HFFc6 (cell line): ENCODE measurements at places on chromosomes 5 and 9.

DNA sequence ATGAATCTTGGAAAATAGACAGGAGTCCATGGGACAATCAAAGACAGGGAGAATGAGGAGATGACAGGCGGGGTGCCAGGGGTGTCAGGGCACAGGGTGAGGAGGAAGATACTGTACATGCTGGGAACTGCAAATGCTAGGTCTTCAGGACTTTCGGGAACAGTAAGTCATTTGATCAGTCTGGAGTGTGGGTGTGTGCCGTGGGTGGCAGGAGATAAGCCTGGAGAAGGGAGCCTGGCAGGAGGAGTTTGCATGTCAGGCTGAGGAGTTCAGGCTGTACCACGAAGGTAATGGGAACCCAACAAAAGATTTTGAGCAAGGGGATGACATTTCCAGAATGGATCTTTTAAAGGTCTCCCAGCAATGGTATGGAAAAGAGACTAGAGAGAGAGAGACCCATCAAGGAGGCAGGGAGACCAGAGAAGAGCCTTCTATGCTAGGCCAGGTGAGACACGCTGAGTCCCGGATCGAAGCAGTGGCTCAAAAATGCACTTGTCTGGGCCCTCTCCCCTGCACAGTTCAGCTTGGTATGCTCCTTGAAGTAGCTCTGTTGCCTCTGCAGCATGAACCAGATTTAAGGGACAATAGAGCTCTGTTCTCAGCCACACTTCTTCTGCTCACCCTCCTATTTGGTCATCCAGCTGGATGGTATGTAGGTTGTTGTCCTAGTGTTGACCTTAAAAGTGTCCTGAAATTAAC is 77.0 kb upstream of the FER start:
- DNase-seq = no peak

DNA sequence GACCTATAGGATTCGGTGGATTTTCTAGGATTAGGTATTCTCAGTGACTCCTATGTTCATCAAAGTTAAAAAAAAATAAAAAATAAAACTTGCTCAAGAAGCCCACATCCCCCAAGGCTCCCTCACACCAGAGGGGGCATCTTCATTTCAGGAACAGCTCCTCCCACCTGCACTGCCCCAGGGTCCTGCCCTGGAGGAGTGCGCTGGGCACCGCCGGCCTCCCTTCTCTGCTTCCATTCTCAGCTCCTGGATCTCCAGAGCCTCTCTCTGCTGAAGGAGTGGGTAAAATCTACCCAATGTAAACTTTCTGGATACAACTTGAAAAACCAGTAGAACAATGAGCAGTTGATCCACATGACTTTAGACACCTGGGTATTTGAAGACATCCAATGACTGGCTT is 359.8 kb upstream of the IRX4 start:
- DNase-seq = no peak

DNA sequence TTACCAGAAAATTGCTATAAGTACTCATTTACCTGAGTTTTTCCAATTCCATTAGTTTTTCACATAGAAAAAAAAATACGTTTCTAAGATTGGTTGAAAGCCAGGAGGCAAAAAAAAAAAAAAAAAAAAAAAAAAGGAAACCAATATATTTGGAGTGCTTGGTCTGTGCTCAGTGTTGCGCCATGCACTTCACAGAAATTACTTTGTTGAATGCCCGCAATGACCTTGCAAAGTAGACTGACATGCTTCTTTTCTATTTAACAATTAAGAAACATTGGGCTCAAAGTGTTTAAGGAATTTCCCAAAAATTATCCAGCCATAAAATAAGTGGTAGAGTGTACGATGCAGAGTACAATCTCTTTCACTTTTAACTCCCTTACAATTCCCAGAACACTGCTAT is 65.2 kb upstream of the PAPPA start:
- no peak for DNase-seq

- peak; percentile 12 for DNase-seq
Observed at GRCh38 chr9:86034863-86035734, 64.3 kb downstream of the GOLM1 start.

DNA sequence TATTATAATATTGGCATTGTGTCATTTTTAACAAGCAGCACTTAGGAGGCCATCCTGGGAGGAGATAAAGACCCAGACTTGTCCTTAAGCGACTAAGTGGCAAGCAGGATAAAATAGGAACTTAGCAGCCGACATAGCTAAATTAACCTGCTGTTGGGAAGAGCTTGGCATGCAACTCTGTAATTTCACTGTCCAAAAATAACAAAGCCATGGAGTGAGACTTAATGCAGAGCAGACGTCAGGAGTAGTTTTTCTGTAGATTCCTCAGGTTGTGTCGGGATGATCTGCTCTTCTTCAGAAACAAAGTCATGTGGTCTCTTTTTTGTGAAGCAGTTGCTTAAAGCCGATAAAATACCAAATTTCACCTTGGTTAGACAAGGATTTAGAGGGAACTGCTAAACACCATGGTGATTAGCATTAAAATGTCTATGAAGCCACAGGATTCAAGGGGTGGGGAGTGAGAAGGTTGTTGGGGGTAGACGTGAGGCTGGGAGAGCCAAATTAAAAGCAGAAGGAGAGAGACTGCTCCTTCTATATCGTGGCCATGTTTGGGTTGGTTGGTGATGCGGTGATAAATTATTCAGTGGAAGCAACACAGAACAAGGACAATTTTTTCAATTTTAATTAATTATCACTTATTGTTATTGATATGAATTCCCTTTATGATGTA is 303.0 kb downstream of the CSNK1G3 start:
- peak; percentile 25 for DNase-seq

- no peak for DNase-seq
Observed at GRCh38 chr5:160693831-160694465, 158.1 kb downstream of the ATP10B start.

DNA sequence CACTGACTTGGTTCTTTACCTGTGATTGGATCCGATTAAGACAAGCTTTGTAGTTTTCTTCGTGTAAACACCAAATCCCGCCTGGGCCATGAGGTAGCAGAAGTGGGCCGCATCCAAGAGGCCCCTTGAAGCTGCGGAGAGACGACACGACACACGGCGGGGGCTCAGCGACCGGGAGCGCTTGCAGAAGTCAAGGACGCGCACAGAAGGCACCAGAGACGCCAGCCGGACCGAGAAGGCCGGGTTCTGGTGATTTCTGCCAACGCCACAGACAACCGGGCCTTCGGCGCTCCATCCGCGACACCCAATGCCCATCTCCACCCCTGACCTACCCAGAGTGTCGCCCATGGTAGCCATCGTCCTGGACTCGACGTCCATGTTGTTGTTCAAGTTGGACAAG is 19.8 kb upstream of the INPP5E start:
- DNase-seq = no peak

- DNase-seq = no peak
Observed at GRCh38 chr5:179991106-179991505, 80.5 kb downstream of the RNF130 start.

- DNase-seq = no peak
Observed at GRCh38 chr9:111904891-111905291, 8.3 kb downstream of the UGCG start.

DNA sequence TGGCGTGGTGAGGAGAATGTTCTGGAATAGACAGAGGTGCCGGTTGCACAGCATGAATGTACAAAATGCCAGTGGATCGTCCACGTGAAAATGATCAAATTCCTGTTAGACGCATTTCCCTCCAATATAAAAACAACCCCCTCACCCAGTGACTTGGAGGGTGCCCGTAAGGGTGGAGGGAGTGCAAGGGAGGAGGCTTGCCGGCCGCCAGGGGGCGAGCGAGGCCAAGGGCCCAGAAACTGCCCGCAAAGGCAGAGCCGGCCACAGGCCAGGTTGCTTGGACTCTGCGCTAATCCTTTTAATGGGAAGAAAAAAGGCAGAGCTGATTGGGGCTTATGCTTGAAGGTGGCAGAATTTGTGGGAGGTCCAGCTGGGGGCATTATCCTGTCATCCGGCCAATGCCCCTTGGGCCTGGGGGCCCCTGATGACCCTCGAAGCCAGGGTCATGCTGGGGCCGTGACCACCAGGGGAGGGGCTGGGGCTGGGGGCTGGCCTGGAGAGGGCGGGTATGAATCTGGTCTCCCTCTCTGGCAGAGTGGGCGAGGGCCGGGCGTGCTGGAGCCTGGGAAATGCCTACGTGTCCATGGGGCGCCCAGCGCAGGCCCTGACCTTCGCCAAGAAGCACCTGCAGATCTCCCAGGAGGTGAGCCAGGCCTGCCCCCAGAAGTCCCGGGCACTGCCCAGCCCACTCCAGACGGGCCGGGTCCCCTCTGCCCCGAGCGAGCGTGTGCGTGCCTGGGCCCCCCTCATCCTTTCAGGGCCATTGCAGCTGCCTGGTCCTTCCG is 12.0 kb downstream of the GPSM1 start:
- DNase-seq = no peak

DNA sequence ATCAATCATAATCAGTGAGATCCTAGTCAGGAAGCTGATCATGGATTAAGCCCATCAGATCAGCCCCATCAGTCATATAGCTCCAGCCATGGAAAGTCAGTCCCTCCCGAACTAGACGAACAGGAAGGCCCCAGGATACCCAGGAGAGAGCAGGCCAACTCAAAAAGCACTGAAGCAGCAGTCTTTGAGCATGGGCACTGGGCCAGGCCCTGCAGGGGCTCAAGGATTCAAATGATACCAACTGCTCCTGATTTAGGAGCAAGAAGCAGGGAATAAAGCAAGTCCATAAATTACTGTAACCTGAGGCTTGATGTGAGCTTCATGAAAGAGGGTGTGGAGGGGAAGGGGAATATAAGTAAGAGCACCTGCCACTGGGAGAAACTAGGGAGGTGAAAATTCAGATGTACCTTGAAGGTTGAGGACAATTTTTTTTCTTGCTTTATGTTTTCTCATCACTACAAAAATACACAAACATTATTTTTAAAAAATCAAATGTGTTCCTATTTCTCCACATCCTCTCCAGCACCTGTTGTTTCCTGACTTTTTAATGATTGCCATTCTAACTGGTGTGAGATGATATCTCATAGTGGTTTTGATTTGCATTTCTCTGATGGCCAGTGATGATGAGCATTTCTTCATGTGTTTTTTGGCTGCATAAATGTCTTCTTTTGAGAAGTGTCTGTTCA is 115.2 kb downstream of the SIL1 start:
- no peak for DNase-seq

DNA sequence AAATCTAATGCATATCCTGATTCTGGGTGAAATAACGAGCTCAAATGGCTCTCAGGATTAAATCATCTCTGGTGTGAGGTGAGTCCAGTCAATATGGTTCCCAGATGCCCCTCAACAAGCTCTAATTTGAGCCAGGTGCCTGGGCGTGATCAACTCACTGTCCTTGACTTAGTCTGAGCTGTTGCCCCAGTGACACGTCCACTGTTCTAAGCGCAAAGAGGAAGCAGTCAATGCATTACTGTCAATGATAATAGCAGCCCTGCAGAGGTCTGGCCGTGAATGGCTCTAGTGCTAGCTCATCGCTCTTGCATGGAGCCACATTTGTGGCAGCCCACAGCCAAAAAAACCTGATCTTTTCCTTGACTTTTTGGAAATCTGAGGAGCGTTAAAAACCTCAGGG is 128.6 kb upstream of the EFNA5 start:
- no peak for DNase-seq

DNA sequence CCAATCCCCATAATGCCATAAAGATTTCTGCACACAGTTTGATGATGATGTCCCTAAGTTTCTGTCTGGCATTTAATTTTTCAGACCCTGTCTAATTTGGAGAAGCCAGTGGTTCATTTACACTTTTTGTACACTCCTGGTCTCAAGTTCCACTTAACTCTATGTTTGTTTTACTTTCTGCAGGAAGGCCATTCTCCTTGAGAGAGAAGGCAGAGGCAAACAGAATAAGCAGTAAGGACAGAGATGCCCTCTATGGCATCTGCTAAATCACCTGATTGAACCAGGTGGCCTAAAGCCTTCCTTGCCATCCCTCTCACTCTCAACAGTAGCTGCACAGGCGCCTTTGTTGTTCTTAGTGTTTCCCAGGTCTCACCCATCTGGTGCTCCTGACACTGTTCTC is 86.1 kb upstream of the LRRTM2 start:
- no peak for DNase-seq

GRCh38 chr5:17224858-17225511 is 7.6 kb downstream of the BASP1 start:
- peak; percentile 42 for DNase-seq

DNA sequence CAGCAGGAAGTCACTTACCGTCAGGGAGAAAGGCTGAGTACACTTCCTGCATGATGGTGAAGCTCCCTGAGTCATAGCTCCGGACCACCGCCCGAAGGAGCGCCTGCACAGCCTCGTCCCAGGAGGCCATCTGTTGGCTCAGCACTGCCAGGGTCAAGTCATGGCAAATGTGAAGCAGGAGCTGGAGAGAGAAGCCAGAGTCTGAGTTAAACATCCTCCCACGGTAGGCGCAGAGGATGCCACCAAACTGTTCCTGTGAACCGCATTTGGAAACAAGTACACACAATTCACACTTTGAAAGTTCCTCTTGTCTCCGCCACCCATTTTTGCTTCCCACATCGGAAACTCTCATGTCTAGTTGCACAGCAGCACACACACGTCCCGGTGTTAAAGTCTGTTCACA is 33.9 kb downstream of the CNOT8 start:
- DNase-seq = no peak

DNA sequence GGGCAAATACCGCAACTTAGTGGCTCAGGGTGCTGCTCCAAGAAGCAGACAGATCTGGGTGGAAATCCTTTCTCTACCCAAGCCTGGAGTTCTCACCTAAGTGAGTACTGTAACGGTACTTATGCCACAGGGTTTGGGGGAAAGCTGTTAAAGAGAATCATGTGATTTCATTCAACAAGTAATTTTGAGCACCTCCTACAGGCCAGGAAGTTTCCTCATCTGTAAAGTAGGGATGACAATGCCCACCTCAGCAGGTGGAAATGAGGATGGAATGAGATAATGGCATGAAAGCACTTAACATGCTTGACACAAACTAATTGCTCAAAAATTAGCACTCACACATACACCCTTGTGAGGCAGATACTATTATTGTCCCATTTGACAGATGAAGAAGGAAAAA is 114.1 kb downstream of the JAKMIP2 start:
- no peak for DNase-seq

DNA sequence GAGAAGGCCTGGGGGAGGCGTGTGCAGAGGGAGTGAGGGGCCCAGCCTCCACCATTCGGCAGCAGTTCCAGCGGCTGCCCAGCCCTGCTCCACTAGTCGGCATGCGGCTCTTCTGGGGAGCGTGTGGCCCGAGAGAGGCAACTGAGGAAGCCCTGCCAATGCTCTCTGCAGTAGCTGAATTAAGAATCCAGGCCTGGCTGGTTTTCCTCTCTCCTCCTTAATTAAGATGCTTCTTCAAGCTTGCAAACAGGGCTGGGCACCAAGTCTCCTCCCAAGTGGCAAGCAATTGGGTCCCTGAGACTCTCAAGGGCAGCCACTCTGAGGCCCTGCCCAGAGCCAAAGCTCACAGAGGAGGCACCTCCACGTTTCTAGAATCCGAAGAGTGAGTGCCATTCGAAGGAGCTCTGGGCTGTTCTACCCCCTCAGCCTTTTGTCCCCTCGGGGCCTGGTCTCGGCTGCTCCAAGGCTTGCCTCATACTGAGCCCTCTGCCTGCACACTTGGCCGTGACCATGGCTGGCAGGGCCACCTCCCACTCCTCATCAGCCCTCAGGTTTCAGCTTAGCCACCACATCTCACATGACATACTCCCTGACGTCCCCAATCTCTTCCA is 75.4 kb upstream of the LRRTM2 start:
- DNase-seq = no peak
